Activated naive CD8-positive, alpha-beta T cell treated with anti-CD3 and anti-CD28 coated beads, Interleukin-2, amount 10 ng/mL, durations not matched to agents 7 days and 5 days (primary cell): ENCODE measurements at places on chromosomes 2 and 18. TPM values are rescaled to one million over a fixed set of nuclear protein-coding genes. Genes with fewer than 3 reads are reported as not detected.

The POTEC gene
- not detected for total RNA-seq

The ANKRD30B gene
- total RNA-seq = not detected

The BABAM2 gene
- total RNA-seq = 51.0 TPM

The ALK gene
- not detected for total RNA-seq

The CFAP65 gene
- total RNA-seq = not detected
